ENCODE measurements at places on chromosomes 6 and 20. TPM values are rescaled to one million over a fixed set of nuclear protein-coding genes. Genes with fewer than 3 reads are reported as not detected.

GRCh38 chr6:43061861-43062260 lies 2.4 kb downstream of the KLC4 start:
- DNase-seq = no peak
- peaks cover 16% of the 10 kb centered on the region for H3K4me1 ChIP-seq
- H3K36me3 ChIP-seq = peaks cover 27% of the 10 kb centered on the region
- H3K27ac ChIP-seq = no peak overlapping the region

- no peak overlapping the region for H3K27ac ChIP-seq
- H3K27me3 ChIP-seq = peaks cover 10% of the 10 kb centered on the region
Observed at GRCh38 chr6:38783443-38784228, 68.5 kb downstream of the DNAH8 start.

GRCh38 chr6:105745464-105746129 lies 340.5 kb upstream of the PRDM1 start:
- DNase-seq = no peak
- H3K27me3 ChIP-seq = no peaks in the 10 kb centered on the region
- H3K36me3 ChIP-seq = no peaks in the 10 kb centered on the region

DNA sequence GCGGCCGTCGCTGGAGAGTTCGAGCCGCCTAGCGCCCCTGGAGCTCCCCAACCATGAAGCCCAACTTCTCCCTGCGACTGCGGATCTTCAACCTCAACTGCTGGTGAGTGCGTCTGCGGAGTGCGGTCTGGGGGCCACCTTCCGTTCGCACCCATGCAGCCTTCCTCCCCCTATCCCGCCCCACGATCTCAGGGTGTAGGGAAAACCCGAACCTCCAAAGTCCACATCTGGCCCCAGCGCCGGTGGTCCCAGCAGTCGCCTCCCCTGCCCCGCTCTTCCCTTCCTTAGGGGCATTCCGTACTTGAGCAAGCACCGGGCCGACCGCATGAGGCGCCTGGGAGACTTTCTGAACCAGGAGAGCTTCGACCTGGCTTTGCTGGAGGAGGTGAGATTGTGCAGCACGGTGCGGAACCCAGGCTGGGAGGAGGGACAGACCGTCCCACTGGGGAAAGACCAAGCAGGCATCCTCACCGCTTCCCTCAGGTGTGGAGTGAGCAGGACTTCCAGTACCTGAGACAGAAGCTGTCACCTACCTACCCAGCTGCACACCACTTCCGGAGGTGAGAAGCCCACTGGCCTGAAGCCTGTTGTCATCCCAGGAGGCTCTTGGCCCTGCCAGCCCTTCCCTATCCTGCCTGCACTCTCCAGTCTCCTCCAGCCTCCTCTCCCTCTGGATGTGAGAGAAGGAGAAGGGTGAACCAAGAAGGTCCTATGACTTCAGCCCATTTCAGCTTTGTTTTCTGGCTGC lies 719 bp downstream of the SMPD2 start:
- H3K4me3 ChIP-seq = peak overlapping the region; percentile 63
- no peaks in the 10 kb centered on the region for H3K36me3 ChIP-seq
- H3K4me1 ChIP-seq = peaks cover 4% of the 10 kb centered on the region
- H3K27me3 ChIP-seq = no peaks in the 10 kb centered on the region
- H3K27ac ChIP-seq = peak overlapping the region; percentile 47

DNA sequence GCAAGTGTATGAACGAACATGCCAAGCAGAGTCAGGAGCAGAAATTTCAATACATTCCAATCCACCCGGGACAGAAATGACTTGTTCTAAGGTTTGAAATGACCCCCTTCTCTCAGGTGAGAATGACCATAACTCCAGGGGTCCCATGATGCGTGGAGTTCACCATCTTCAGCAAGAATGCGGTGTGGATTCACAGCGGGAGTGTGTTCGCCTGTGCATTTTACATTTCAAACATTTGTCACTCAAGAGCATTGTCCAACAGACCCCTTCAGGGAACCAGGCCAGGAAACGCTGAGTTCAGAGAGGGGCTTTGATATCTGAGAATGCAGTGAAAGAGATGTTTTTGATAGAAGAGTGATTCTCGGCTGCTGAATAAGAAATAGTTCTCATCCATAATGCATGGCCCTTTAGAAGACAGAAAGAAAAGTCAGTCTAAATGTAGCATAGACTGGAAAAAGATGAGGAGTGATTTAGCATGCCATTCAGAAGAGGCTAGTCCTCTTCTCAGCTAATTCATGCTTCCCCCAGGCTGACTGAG lies 200.3 kb upstream of the KCNG1 start:
- no peak overlapping the region for H3K27ac ChIP-seq
- H3K27me3 ChIP-seq = peaks cover 4% of the 10 kb centered on the region
- H3K4me1 ChIP-seq = no peaks in the 10 kb centered on the region
- H3K4me3 ChIP-seq = no peak overlapping the region

- no peaks in the 10 kb centered on the region for H3K36me3 ChIP-seq
- H3K27ac ChIP-seq = no peak overlapping the region
- peaks cover 30% of the 10 kb centered on the region for H3K4me1 ChIP-seq
- no peak for DNase-seq
- no peak overlapping the region for H3K4me3 ChIP-seq
Observed at GRCh38 chr6:144361016-144361415, 75.9 kb downstream of the UTRN start.

DNA sequence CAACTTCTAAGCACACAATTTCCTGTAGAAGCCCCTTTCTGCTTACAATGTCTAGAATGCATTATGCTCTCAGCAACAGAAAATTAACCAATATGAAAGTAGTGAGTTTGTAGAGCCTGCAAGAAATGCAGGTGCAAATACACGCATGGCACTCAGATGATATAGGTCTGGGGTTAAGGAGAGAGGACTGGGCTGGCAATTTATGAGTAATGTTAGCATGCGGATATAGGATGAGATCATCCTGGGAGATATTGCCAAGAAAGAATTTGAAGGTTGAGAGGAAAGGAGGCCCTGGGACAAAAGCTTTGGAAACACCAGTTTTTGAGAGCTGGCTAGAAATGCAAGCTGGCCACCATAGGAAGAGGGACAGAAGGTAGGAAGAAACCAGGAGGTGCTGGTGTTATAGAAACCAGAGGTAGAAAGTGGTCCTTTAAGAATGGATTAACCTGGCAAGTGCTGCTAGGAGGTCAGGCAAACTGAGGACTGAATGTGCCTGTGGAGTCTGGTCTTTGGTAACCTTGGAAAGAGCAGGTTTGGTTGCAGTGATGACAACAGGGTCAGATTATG lies 183.2 kb upstream of the MYLIP start:
- no peak overlapping the region for H3K4me3 ChIP-seq
- H3K27ac ChIP-seq = no peak overlapping the region

- H3K4me1 ChIP-seq = peaks cover 6% of the 10 kb centered on the region
- no peaks in the 10 kb centered on the region for H3K27me3 ChIP-seq
- H3K36me3 ChIP-seq = no peaks in the 10 kb centered on the region
- H3K27ac ChIP-seq = no peak within 1 kb of the TSS
Observed at GRCh38 chr6:154995254-154996015, at the start of gene TIAM2. Gene TIAM2, plus strand, starts transcription at chr6:154995315. Its CDS starts 133,909 bp downstream, at chr6:155129224.

GRCh38 chr6:154356113-154356512 lies 490 bp downstream of the IPCEF1 start:
- H3K36me3 ChIP-seq = no peaks in the 10 kb centered on the region
- no peak overlapping the region for H3K27ac ChIP-seq
- peaks cover 7% of the 10 kb centered on the region for H3K27me3 ChIP-seq
- no peak overlapping the region for H3K4me3 ChIP-seq

DNA sequence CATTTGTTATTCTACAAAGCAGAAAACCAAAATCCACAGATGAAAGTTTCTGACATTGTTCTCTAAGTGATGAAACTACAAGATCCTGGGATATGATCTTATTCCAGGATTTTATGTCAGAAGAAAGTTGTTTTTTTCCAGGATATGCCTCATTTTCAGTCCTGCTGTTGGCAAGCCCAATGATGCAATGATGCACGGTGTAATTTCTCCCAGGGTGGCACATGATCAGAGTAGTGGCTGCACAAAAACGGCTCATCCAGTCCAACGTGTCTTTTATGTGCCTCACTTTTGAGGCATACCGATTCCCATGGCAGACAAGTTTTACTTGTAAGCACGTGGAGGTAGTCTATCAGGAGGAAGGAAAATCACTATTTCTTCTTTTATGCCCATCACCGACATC lies 302.3 kb upstream of the JAG1 start:
- no peak for DNase-seq
- H3K27me3 ChIP-seq = no peaks in the 10 kb centered on the region
- no peak overlapping the region for H3K4me3 ChIP-seq

The FGD2 gene
- total RNA-seq = 33.8 TPM

The GTSF1L gene
- total RNA-seq = not detected

The COL11A2 gene
- total RNA-seq = 0.16 TPM

The HLA-DOA gene
- total RNA-seq = 42.3 TPM

The ANKRD66 gene
- total RNA-seq = not detected

The HEY2 gene
- total RNA-seq = 1.8 TPM
